ENCODE measurements at places on chromosomes 6 and 20.

DNA sequence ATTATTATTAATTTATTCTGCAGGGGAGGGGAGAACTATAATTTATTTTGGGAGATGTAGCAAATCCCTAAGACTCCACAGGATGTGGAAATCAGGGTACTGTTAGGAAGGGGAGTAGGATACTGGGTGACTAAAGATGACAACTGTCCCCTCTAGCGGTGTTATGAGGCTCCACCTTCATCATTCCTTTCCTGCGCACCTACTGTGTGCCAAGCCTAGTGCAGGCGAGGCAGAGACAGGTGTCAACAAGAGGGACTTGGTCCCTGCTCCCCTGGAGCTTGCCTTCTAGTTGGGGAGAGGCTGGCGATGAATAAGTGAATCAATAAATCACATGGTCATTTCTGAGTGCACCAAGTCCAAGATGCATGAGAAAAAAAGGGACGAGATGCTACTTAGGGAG lies 65.5 kb downstream of the STK35 start:
- no peak for DNase-seq

- DNase-seq = no peak
Measured at GRCh38 chr6:48281217-48281616, 170.2 kb upstream of the PTCHD4 start.

DNA sequence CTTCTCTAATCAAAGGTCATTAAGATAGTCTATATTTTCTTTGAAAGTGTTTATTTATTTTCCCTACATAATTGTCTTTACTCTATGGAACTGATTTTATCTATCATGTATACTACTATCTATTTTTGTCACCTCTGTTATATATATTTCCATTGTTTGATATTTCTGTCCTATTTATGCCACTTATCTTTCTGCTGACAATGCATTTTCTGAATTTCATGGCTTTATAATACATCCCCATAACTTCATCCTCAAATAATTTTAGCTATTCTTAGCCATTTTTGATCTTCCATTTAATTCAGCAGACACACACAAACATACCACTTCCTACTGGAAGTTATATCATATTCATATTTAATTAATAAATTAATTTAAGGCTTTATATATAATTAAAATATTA lies 123.7 kb downstream of the EPHA7 start:
- DNase-seq = no peak

DNA sequence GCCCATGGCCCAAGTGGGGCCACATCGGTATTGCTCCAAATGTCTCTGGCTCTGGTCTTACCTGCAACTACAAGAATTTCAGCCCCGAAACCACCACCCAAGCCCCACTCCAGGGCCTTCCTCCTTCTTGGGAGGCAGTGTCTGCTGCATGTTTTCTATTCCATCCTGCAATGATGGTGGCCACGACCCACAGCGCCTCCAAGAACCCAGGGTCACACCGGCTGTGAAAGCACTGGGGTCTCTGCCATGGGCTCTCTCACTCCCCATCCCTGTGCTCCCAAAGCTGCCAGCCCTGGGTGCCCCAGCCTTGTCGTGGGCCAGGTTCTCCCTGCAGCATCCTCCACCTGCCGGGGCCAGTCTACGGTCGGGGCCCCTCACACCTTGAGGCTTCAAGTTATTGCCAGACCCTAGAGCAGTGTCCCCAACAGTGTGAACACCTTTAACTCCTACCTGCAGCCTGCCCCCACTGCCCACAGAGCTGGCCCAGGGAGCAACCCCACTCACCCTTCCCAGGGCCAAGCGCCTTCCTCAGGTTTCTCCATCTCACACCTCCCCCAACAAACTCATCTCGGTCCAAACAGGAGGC lies 115.4 kb downstream of the JPH2 start:
- DNase-seq = no peak

- DNase-seq = no peak
Measured at GRCh38 chr6:97901531-97901930, 618.5 kb upstream of the MMS22L start.

DNA sequence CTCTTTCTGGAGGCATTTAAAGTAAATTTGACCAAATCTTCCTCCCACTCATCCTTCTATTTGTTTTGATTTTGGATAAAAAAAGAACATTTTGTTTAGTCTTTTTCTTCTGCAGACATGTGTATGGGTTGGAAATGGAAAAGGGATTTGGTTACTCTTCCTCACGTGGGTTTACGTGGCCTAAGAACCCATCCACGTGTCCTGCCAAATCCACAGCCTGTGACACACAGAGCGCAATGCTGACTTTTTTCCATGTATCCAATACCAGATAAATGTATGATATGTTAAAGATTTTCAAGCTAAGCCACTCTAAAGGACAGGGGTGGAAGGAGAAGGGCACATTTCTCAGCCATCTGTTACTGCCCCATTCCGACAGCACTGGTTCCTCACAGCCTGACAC lies 176.5 kb downstream of the COL12A1 start:
- no peak for DNase-seq

GRCh38 chr6:35371494-35372262 lies 29.3 kb downstream of the PPARD start:
- no peak for DNase-seq

GRCh38 chr20:17905544-17905943 lies 63.0 kb downstream of the SNX5 start:
- no peak for DNase-seq

GRCh38 chr6:1251198-1252155 lies 60.4 kb upstream of the FOXQ1 start:
- DNase-seq = no peak

GRCh38 chr6:35083507-35083906 lies 57.6 kb downstream of the TCP11 start:
- DNase-seq = no peak

- peak; percentile 12 for DNase-seq
Measured at GRCh38 chr6:82178077-82178758, 69.3 kb downstream of the IBTK start.

DNA sequence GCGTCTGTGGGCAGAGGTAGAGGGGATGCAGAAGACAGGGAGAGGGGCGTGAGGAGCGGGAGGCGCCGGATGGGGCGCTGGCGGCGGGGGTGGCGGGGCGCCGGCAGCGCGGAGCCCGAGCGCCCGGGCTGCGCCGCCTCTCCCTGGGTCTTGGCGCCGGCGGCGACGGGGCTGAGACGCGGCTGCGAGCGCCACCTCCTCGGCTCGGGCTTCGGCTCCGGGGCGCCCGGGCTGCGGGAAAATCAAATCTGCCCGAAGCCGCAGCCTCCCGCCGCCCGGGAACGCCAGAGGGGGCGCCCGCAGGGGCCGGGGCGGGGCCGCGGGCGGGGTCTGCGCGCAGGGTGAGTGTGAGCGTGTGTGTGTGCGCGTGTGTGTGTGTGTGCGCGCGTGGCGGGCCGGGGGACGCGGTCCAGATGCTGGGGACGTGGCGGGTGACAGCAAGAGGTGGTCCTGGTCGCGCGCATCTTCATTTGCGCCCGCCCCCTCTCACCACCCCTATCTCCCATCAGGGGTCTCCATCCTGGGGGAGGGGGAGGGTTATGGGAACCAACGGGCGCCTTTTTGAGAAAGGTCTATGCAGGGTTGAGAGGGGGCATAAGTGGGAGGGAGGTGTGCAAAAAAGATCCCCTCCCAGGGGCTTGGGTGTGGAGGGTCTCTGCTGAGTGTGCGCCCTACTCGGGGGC lies 646 bp upstream of the CPNE5 start:
- DNase-seq = no peak

Data from AG09319 (cell line).